RKO (cell line): ENCODE measurements at places on chromosomes 1 and 21.
A peak's percentile ranks its signal among the peaks of the same experiment; 100 is the strongest.

DNA sequence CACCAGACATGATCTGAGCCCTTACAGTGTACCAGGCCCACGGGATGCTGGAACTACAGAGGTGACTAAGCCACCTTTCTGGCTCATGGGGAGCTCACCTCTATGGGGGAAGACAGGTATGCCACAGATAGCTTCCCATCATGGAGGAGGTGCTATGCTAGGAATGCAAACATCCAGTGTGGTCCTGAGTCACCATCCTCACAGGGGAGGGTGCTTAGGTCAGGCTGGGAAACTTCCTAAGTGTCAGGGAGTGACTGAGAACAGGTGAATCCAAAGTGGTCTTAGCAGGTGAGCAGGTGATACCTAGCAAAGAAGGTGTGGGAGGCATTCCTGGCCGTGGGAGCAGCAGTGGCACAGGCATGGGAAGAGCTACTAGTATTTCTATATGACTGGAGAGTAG is 8.6 kb upstream of the RASSF5 start:
- DNase-seq = no peak

GRCh38 chr1:214464445-214465287 is 86.7 kb downstream of the PTPN14 start:
- no peak for DNase-seq

DNA sequence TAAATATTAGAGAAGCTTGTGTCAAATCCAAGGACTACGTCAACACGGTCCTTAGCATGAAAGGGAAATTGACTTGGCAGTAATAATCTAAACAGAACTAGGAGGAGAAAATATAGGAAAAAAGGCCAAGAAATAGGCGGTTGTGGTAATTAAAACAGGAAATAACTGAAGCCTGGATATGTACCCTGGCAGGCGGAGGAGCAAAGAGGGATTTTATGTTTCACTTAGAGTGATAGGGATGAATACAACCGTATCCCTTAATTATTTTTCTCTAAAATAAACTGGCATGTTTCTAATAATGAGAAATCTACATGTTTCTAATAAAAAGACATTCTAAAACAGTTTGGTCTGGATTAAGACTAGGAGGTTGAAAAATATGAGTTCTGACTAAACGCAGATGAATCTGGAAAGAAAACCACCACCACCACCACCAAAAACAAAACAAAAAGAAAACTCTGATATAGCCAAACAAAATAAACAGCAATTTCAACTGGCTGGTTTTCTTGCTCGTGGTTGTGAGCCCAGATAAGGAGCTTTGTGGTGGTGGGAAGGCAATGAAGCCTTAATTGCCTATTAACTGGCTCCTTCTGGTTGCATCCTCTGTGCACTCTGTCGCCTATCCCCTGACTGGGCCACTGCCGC is 334.2 kb upstream of the SNX7 start:
- no peak for DNase-seq

GRCh38 chr1:230839173-230839572 is 29.1 kb downstream of the C1orf198 start:
- no peak for DNase-seq

DNA sequence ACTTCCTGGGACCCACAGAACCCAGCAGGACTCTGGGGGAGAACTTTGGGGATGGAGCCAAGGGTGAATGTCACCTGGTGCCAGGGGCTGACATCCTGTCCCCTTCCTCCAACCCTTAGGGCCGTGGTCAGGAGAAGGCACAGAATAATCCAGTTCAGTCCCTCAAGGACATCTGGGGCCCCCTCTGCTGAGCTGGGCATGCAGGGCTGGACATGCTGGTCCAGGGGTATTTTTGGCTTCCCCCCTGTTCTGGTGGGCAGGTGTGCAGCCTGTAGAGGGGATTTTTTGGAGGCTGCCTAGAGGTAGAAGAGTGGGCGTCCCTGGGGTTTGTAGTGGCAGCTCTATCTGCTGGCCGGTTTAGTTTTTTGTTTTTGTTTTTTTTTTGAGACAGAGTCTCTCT is 3.4 kb upstream of the CROCC start:
- no peak for DNase-seq

DNA sequence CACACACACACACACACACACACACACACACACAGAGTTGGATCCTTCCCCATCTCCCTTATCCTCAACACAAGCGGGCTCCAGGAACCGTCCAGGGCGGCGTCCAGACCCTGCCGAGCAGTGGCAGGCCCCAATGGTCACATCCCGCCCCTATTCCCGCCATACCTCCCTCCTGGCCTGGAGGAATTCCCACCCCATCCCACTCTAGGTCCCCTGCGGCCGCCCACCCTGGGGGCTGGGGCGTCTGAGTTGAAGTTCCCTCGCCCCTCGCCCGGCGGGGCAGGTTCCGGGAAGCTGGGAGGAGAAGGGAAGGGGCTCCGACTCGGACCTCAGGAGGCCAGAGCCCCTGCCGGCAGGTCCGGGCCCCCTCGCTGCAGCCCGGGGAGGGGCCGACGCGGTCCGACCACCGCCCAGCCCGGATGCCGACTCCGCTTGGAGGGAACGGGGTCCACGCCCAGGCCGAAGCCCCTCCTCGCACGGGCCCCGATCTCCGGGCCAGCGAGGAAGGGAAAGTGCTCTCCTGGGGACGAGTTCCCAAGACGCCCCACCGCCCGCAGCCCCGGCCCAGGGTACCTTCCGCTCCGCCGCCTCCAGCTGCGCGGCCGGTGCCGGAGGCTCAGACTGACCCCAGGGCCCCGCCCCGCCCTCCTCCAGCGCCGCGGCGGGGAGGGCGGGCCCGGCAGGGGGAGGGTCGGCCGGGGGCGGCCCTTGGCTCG is at the start of gene RHOC:
Gene RHOC, minus strand, starts transcription at position 623 of the 716 bp plus-strand sequence. CDS start 3,328 bp downstream, outside the sequence.
- peak; percentile 71 for DNase-seq

GRCh38 chr1:234660536-234661316 is 50.7 kb upstream of the IRF2BP2 start:
- no peak for DNase-seq

DNA sequence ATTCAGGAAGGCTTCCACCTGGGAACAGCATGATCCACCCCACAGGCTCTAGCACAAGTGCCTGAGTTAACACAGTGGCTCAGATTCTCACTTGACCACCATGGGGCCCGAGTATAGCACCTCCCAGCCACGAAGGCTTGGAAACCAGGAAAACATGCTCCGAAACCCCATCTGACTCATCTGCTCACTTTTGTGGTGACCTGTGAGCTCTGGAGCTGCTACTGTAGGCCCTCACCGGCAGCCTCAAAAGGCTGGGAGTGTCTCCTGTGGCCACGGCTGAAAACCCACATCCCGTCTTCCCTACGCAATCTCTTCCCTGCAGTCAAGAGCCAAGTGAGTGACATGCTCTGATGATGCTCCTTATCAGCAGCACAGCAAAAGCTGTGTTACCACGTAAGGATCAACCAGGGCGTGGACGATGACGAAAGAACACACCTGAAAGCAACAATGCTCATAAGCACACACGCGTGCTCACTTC is 81.4 kb downstream of the TGFBR3 start:
- DNase-seq = no peak
